Kidney tubule cell (primary cell): ENCODE measurements at places on chromosomes 5 and 9.

DNA sequence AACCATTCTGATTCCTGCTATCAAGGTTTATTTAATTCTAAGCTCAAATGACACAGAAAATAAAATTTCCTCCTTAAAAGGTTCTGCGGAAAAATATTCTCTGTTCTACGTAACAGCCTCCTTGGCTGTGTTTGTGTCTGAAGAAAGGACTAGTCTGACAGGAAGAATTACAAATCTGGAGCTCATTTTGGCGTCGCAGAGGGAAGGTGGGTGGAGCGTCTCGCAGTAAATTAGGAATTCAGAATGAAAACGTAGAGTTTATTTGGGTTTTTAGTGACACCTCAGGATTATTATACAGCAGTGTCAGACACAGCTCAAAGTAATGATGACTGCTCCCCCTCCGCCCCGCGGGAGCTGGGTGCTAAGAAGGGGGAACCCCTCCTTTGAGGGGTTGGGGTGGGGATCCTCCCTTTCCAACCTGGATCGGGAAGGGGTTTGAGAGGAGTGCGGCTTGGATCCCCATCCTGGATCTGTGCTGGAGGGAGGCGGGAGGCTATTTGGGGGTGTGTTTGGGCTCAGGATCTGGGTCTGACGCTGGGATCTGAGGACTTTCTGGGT is 933 bp upstream of the TGFBR1 start:
- peak; percentile 8 for DNase-seq

DNA sequence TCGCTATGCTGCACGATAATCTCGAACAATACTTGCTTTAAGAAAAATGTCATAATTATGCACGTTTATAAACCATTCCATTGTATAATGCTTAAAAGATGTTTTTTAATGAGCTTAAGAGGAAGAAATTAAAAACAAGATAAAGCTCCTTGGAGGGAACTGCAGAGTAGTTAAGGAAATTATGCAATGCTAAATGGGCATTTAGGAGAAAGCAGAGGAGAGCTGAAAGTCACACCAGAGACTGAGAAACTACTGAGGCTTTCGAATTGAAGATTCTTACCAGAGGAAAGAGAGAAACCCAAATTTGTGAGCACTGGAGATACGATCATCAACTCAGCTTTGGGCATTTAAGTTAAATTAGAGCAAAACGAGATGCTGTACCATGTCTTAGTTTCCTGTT is 119.4 kb downstream of the CDH10 start:
- DNase-seq, result no peak

- DNase-seq, result no peak
Measured at GRCh38 chr5:43588842-43589241, 14.1 kb upstream of the NNT start.

DNA sequence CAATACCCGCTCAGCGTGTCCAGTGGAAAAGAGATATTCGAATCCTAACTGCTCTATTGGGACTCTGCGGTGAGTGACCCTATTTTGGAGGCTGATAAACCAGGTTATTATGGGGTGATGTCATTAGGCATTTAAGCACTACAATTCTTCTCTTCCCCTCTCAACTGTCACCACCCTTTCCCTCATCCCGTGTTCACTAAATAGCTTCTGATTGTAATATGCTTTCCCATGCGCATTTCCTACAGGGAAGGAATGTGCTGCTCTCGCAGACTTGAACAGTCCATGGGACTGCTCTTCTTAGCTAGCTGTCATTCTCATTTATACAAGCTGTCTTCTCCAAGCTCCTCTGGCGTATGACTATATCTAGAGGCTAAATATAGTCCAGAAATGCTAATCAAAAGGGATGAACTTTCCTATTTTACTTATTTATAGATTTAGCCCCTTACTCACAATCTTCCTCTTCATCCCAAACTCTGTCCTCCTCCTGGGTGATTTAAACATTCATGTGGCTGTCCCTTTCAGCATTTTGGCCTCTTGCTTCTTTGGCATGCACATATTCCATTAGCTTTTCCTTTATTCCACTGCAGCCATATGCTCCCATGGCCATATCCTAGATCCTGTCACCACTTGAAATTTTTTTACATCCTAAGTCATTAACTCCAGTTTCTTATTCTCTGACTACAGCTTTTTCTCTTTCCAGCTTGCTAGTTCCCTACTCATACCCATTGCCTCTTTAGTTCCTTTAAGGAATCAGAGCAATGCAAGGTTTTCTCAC is 39.6 kb upstream of the CSNK1G3 start:
- no peak for DNase-seq

DNA sequence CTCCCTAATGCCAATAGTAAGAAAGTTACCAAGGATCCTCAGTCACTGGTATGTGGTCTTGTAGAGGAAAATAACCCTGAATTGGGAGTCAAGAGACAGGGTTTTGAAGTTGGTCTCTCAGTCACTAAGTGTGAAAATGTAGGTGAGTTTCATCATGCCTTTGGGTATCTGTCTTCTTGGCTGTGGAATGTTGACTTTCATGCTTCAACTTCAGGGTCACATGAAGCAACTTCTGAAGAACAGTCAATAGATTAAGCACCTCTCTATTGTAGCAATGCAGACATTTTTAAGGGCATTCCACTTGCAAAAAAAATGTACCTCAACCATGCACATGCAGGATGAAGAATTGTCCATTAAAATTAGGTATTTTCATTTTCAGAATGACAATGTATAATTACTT is 194.6 kb downstream of the CSNK1G3 start:
- DNase-seq, result no peak

DNA sequence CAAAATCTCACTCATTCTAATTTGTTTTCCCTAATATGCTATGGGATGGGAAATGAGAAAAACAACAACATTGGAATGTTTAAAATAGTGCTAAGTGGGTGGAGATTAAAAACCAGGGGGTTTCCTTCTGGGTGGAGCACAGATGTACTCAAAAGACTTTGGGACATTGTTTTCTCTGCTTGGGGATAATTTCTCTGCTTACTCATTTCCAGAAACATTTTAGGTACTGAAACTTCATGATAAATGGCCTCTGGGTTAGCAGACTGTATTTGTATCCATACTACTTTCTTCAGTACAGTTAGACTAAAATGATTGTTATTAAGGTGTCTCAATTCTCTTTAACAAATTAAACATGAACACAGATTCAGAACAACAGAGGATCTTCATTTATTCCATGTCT is 17.4 kb downstream of the ELOVL7 start:
- DNase-seq, result no peak

GRCh38 chr5:176941951-176942350 is 42.8 kb upstream of the HK3 start:
- no peak for DNase-seq

- DNase-seq, result no peak
Measured at GRCh38 chr9:129648764-129649115, 6.8 kb upstream of the ASB6 start.

DNA sequence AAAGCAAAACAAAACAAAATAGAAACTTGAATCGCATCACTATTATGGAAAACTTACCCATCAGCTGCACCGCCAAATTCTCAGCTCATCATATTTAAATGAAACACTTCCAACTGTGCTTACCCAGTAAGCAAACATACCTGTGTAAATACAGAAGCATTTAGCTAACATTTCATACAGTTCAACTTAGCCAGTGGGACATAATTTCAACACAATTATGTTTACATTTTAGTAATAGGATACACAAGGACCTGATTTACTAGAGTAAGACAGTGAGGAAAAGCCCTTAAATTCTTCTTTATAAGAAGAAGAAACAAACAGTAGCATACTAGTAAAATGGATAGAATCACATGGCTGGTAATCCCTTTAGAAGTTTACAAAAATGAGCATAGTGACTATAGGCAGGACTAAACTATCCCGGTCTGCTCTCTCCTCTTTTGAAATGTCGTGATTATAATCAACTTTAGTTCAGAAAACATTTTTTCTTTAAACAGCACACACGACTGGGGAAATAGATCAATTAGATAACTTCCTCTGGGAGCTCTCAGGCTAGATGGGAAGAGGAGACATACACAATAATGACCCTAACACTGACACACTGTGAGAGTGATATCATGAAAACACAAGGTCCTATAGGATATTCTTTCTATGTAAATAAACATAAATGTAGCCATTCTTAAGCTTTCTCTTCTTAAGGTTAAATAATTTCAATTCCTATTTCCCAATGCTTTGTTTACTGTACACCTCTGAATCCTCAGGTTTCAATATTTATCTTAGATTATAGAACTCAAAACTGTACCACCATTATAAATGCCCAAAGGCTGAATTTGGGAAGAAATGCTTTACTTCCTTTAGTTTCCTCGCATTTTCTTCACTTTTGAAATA is 15.9 kb upstream of the CDC20B start:
- no peak for DNase-seq

GRCh38 chr5:109404428-109404960 is 5.3 kb downstream of the PJA2 start:
- no peak for DNase-seq

GRCh38 chr5:129110742-129111141 is 16.2 kb downstream of the ISOC1 start:
- no peak for DNase-seq

GRCh38 chr9:35335164-35335563 is 154.7 kb upstream of the RUSC2 start:
- DNase-seq, result peak; percentile 9

DNA sequence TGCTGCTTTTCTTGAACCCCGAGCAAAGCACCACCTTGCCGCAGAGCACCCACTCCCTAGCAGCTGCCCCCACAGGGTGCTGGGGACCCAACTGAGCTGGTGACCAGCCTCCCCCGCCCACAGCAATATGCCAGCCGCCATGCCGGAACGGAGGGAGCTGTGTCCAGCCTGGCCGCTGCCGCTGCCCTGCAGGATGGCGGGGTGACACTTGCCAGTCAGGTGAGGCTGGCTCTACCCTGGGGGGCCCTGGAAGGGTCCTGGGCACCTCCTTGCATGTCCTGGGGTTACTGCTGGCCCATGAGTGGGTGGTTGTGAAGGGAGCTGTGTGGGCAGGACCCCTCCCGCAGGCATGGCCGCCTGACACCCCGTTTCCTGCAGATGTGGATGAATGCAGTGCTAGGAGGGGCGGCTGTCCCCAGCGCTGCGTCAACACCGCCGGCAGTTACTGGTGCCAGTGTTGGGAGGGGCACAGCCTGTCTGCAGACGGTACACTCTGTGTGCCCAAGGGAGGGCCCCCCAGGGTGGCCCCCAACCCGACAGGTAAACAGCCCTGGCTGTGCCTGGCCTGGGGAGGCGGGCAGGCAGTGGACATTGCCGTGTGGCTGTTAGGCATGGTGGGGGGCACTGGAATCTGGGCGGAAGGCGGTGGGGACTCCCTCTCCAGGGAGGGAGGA is 7.2 kb downstream of the EGFL7 start:
- DNase-seq, result no peak

GRCh38 chr5:143006501-143006900 is 236.3 kb downstream of the ARHGAP26 start:
- peak; percentile 47 for DNase-seq
